ENCODE measurements at places on chromosomes 6 and 20.
A peak's percentile ranks its signal among the peaks of the same experiment; 100 is the strongest.

GRCh38 chr20:11810311-11811083 is 107.2 kb upstream of the BTBD3 start:
- no peak for DNase-seq

- DNase-seq = no peak
Measured at GRCh38 chr6:21384216-21384615, 209.3 kb upstream of the SOX4 start.

- no peak for DNase-seq
Measured at GRCh38 chr6:89302936-89303335, 12.2 kb downstream of the GABRR2 start.

- DNase-seq = no peak
Measured at GRCh38 chr20:23939641-23940040, 48.9 kb downstream of the GGTLC1 start.

DNA sequence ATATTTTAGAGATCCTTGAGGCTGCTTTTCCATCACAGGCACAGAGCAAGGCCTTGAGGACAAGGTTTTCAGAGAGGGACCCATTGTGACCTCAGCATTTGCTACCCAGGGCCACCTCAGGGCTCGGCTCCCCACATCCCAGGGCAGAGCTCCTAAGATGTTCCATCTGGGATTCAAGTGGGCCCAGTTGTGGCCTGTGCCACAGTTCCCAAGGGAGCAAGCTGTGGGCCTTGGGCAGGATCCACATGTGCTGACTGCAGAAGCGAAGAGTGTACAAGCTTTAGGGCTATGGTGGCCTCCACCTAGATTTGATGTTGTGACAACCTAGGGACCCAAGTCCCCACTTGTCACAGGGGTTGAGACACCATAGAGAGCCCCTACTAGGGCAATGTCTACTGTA is 608.1 kb downstream of the HACE1 start:
- no peak for DNase-seq

GRCh38 chr6:146898069-146898887 is 299.5 kb downstream of the ADGB start:
- no peak for DNase-seq

- DNase-seq = no peak
Measured at GRCh38 chr6:167097770-167098169, 25.1 kb upstream of the CCR6 start.

DNA sequence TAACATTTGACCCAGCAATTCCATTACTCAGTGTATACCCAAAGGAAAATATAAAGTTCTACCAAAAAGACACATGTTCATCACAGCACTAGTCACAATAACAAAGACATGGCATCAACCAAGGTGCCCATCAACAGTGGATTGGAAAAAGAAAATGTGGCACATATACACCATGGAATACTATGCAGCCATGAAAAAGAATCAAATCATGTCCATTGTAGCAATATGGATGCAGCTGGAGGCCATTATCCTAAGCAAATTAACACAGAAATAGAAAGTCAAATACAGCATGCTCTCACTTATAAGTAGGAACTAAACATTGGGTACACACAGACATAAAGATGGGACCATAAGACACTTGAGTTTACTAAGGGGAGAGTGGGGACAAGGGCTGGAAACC is 441.9 kb upstream of the ID4 start:
- no peak for DNase-seq

DNA sequence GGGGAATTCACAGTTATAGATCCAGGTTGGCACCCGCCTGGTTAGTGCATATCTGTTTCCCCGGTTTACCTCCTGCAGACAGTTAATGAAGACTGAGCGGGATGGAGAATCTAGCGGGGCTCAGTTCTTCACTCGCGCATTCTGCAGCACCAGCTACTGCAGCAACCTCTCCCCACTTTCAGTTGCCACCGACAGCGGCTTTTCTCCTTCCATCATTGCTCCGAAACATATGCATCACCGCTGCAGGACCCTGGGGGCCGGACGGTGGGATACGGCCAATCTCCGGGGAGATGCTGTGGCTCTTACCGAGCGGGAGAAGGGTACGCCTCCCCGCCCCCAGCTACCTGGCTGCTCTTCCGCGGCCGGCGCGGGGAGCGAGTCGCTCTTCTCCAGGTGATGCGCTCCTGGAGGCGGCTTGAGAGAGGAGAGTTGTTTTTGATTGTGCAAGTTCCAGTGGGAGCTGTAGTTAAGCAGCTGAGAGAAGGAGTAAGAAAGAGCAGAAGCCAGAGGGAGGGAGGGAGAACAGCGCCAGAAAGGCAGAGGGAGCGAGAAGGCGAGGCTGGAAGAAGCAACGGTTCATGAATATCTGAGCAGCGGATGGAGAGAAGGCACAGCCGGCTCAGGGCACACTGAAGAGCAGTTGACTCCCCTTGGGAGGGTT is at the start of gene SGK1:
TSS of gene SGK1 (minus strand) at position 642 of the 661 bp plus-strand sequence. CDS start 652 bp downstream, outside the sequence.
- peak; percentile 49 for DNase-seq

GRCh38 chr6:163132050-163132750 is 282.3 kb upstream of the QKI start:
- no peak for DNase-seq

- DNase-seq = no peak
Measured at GRCh38 chr20:57330998-57331397, 1.4 kb downstream of the SPO11 start.

DNA sequence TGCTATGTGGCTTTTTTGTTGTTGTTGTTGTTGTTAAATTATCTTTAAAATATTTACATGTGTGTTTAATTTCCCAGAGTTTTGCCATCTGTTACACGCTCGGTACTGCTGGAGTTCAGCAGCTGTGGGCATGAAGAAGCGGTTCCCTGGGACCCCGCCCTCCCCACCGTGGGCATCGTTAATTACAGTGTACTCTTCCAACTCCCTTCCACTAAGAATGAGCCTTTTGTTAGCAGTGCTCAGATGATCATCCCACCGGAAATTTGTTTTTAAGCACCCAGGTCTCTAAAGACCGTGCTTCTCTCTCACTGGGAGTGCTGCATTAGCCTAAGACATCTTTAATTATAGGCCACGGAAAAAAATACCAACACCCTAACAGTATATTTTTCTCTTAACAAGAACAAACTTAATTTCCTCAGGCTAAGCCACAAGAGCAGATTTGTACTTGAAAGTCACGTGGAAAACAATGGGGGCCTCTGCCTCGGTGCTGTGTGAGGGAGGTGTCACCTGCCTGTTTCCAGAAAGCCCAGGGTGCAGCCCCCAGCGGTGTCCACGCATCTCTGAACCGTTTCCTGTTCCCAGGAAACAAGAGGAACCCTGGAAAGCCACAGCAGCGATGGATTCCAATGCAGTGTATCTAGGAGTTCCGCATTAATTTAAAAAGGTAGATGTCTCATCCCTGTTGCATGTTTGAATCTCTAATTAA is 113.3 kb upstream of the FRMD1 start:
- DNase-seq = no peak

GRCh38 chr6:33029328-33030184 is 20.2 kb upstream of the HLA-DOA start:
- DNase-seq = no peak

DNA sequence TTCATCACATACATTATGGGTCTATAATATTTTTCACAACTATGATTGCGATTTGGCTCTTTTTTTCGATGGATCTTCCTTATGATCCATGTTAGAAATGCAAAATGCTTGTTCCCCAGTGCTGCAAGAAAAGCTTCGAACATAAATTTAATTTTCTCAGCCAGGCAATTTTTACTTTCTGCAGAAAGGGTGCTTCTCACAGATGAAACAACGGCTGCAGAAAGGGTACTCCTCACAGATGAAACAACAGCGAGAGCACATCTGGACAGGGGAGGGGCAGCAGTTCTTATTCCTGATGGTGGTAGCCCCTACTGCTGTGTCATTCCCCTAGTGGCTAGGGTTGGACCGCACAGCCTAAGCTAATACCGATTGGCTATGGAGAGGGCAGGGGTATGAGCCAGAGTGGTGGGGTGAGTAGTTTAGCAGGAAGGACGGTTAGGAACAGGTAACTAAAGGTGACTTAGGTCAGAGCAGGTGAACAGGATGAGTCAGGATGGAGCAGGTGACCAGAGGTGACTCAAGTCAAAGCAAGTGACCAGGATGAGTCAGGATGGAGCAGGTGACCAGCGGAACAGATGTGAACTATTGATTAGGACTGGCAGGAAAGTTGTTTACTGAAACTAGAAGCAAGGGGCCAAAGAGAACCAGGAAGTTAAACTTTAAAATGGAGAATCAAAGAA is 13.4 kb upstream of the TREML4 start:
- DNase-seq = no peak

GRCh38 chr6:11236076-11236750 is 3.7 kb upstream of the NEDD9 start:
- no peak for DNase-seq
